ENCODE measurements at places on chromosomes 4 and X.

GRCh38 chr4:107863416-107863815 is 38.7 kb downstream of the SGMS2 start:
- DNase-seq: no peak

GRCh38 chr4:40763228-40763716 is 13.5 kb downstream of the NSUN7 start:
- no peak for DNase-seq

- DNase-seq: no peak
These were observed 16.0 kb downstream of the TBCK start for GRCh38 chr4:106299977-106300376.

- DNase-seq: no peak
These were observed 91.2 kb downstream of the FAM53A start for GRCh38 chr4:1592709-1593417.

DNA sequence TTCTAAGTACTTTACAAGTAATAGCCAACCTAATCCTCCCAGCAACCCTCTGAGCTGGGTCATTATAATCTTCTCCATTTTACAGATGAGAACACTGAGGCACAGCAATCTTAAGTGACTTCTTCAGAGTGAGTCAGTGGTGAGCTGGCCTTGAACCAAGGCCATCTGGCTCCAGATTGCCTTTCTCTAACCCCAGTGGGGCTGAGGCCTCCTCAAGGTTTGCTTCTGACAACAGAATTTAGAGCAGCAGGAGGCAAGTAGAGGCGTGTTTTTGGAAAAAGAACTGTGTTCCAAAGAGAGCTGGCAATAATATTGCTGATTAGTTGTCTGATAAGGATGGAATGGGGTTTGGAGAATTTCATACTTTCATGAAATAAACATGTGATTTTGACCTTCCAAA is 41.2 kb downstream of the PIR start:
- no peak for DNase-seq
